ENCODE measurements at places on chromosomes 4 and X.

- no peak for DNase-seq
Measured at GRCh38 chrX:70508296-70508911, 63.8 kb downstream of the DLG3 start.

DNA sequence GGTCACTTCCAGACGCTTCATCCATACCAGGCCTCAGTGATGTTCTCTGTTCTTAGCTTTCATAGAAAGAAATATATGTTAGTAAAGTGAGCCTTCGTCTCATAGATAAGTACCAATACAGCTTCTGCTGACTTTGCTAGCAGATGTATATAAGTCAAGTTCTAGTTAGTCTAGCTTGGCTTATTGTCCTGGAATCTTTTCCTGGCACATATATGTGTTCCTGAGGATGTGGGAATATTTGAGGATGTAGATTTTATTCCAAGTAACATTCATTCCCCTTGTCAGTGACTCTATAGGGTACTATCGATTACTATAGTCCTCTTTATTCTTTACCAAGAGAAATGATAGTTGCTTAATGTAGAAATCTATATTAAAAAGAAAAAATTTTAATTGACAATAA, 135.2 kb upstream of the FAM9C start:
- no peak for DNase-seq

DNA sequence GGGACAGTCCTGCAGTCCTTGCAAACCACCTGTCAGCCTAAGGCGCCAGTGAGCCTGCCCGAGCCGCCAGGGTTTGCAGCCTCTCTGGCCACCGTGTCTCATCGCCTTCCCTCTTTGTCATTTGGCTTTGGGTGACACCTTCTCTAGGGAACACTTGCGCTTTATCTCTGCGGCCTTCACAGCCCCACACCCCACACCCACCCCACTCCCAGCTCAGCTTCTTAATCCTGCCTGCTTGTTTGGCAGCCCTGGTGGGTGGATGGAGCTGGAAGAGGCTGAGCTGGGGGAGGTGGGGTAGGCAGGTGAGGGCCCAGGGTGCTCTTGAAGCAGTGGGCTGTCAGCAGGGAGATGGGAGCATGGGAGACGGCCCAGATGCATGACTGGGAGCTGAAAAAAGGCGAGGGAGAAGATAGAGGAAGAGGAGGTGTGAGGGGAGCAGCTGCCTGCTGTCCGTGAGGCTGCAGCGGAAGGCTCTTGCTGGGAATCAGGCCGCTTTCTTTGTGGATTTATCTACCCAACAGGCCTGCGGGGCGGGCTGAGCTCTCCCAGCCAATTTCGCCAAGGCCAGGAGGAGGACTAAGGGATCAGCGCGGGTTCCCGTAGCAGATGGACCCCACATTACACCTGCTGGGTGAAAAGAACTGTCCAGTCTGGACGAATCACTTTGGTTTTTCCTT, 97.5 kb upstream of the STOX2 start:
- no peak for DNase-seq

DNA sequence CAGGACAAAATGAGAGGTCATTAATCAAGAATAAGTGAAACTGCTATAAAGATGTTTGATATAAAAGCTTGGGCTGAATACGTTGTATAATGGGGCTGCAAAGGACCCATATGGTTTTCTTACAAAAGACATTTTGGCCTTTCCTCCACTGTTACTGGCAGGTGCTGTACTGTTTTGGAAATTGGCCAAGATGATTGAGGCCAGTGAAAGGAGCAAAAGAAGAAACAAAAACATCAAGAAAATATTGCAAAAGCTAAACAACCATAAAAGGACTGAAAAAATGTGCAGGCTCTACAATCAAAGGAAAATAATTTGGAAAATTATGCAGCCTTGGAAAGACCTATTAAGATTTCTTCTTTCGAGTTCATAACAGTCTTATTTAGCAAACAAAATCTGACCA, 222.2 kb upstream of the PPP1R2C start:
- no peak for DNase-seq

DNA sequence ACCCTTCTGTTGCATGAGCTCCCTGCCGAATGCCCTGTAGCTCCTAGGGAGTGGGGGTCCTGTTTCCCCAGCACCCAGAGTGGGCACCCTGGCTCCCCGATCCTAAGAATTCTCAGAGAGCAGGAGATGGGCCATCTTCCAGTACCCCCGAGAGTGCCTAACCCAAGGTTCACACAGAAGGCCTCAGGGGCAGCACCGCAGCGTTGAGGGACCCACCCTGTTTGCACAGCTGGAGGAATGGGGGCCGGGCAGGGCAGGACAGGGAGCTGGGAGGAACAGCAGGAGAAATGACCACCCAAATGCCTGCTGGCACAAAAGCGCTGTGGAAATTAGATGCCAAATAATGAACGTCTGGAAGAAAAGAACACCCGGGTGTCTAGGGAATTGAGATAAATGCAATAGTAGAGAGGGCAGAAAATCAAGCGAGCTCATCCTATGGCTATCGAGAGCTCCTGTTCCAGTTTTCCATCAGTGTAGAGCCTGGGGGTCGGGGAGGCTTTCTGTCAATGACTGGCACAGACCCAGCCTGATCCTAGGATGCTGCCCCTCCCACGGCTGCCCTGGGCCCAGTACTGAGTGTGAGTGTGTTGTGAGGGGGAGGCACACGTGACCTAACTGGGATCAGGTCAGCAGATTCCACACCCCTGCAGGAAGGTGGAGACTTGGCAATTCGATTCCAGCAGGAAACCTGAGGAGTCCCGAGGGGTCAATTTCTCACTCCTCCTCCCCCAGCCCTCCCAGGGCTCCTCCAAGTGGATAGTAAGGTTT, 25.7 kb downstream of the SEPTIN6 start:
- DNase-seq: no peak

GRCh38 chr4:78542373-78542772, 9.2 kb upstream of the ANXA3 start:
- DNase-seq: no peak

DNA sequence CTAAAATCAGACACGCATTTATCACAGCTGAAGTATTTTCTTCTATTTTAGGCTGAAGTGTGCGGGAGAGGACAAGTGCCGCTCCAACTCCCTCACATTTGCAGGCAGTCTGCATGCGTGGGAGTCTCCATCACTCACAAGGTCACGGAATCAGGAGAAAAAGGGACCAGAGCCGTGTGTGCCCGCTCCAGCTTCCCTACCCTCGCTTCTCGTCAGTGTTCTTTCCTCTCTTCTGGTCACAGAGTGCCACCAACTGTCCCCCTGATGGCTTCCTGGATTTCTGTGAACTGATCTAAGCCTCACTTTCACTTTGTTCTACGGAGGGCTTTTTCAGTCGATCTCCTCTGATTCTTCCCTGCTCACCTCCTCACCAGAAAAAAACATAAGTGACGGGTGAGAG, 407.4 kb upstream of the AADAT start:
- DNase-seq: no peak
